IPS DF 6.9 (cell line): ENCODE measurements at places on chromosomes 3 and 15.

GRCh38 chr3:195877767-195878423, 30.5 kb downstream of the TNK2 start:
- no peak for DNase-seq

DNA sequence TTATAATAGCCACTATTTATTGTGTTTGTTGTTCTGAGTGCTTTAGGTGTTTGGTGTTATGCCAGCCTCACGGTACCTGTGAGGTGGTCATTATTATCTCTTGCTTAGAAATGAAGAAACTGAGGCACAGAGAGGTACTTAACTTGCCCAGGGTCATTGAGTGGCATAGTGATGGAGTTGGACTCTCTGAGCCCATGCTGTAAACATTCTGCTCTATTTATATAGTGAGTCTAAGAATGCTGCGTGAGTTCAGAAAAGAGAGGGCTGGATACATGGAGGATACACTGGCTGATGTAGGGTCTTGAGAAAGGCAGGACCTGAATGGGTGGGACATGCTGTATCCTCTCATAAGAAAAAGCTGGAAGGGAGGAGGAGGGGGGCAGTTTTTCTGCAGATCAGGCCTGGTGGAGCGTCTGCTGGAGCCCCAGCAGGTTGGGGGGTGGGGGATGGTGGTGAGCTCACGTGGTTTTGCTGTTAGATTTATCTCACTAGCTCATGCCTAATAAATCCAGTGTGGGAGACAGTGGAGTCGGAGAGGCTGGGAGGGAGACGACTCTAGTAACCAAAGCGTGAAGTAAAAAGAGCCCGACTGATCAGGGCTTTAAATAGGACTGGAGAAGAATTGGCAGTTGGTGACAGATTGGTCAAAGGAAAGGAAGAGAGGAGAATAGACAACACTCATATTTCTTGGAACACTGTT, 16.0 kb downstream of the MED12L start:
- DNase-seq = no peak

DNA sequence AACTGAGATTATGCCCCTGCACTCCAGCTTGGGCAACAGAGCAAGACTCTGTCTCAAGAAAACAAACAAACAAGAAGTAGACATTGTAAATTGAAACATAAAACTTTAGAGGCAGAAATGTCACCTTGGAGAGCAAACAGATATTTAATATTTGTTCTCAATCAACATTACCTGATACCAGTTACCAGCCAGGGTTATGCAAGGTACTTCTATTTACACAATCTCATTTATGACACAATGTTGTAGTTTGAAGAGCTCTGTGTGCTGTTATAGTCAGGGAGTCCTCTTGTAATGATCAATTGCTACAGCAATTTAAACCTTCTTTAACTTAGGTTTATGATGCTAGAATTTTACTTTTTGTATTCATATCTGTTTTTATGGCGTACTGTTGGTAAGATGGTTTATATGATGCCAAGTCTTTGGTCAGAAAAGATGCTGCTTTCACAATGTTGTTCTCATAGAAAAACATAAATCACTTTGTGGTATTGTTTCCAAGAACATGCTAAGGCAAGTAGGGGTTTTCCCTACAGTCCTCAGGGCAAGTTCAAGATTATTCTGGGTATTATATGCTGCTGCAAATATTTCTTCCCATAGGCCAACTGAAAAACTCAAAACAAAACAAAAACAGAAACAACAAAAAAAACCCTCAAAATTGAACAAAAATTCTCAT, 173.5 kb downstream of the TNIK start:
- DNase-seq = no peak

GRCh38 chr3:44989141-44989540, 13.1 kb downstream of the EXOSC7 start:
- no peak for DNase-seq

GRCh38 chr3:141644931-141645330, 93.2 kb upstream of the RNF7 start:
- DNase-seq = peak; percentile 55

GRCh38 chr3:108489776-108490175, 20.6 kb downstream of the MYH15 start:
- DNase-seq = peak; percentile 52
